Esophagus muscularis mucosa (tissue), 4 donors: ENCODE measurements at places on chromosomes 12 and 14. TPM values are rescaled to one million over a fixed set of nuclear protein-coding genes. Genes with fewer than 3 reads are reported as not detected.

Gene TMEM120B
- 14.1 TPM for total RNA-seq

Gene CELA1
- not detected for total RNA-seq

Gene GRIP1
- 13.9 TPM for total RNA-seq

Gene NTS
- not detected for total RNA-seq

Gene NOVA1
- total RNA-seq, result 14.9 TPM

Gene ABCC9
- total RNA-seq, result 44.1 TPM

Gene CMA1
- not detected for total RNA-seq

Gene MYO1H
- total RNA-seq, result not detected

Gene WNT1
- not detected for total RNA-seq

Gene MYL2
- total RNA-seq, result not detected

Gene B4GALNT1
- 10.9 TPM for total RNA-seq
